ENCODE measurements at places on chromosomes 3 and 15.
A peak's percentile ranks its signal among the peaks of the same experiment; 100 is the strongest.

DNA sequence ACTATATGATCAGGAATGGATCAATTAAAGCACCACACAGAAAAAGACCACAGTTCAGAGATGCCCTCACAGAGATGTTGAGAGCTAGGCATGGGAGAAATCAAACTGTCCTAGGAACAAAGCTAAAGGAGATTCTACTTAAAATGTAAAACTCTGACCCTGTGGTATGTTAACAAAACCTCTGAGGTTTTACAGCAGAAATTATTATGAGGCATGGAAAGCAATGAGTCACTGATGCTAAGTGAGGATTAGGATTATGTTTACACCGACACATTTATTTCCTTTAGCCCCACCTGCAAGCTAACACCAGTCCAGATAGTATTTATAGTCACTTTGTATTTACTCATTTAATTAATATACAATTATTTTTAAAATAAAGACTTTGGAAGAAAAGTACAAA, 1242.2 kb downstream of the OTOL1 start:
- no peak for DNase-seq

GRCh38 chr15:82020625-82021394, 25.0 kb downstream of the MEX3B start:
- no peak for DNase-seq

GRCh38 chr15:95280711-95281110, 1049.3 kb downstream of the MCTP2 start:
- no peak for DNase-seq

GRCh38 chr15:68217341-68217740, 12.2 kb downstream of the CLN6 start:
- no peak for DNase-seq

DNA sequence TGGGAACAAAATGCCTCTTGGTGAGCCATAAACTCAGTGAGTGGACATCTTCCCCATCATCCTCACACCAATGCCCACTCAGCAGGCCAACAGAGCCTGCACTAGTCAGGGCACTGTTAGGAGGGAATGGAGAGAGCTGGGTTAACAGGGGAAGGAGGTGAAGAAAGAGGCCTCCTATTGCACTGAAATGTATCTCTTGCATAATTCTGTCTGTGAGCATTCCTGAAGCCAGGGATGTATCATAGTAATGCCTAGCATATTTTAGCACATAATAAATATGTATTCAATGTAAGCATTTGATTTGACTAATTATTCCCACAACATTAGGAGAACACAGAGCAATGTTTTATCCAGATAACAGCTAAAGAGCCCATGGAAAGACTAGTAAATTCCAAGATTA, 81.2 kb downstream of the ANO10 start:
- peak; percentile 9 for DNase-seq

DNA sequence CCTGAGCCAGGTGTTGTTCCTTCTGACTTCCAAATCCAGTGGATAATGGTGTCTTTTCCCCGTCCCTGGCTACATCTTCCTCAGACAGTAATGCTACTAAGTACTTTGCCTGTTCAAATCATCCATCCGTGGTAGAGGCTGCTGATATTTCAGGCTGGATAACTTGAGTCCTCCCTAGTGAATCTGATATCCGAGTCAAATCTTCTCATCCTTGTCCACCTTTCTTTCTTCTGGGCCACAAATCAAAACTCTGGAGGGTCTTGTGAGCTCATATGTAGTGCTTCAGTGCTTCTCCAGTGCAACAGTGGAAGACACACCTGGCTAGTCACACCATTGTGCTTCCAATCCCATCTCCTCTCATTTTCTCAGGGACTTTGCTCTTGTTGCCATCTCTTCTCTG, 11.2 kb downstream of the SH3GL3 start:
- no peak for DNase-seq

- DNase-seq = peak; percentile 59
Measured at GRCh38 chr3:141429371-141430035, 57.3 kb upstream of the RASA2 start.

DNA sequence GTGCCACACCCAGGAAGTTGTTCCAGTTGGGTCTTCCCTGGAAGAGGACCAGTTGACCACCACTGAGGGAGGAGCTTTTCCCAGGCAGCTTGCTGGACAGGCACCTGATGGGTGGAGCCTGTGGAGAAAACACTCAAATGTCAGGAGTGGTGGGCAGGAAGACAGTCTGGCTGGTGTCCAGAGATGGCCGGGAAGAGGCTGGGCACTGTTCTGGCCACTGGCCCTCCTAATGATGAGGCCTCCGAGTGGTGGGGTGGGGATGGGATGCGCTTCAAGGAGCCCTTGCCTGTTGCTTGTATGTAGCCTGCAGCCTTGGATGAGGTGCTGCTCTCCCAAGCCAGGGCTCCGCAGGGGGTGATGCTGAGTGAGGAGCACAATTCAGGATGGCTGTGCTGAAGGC, 12.3 kb downstream of the PLEKHO2 start:
- DNase-seq = no peak

DNA sequence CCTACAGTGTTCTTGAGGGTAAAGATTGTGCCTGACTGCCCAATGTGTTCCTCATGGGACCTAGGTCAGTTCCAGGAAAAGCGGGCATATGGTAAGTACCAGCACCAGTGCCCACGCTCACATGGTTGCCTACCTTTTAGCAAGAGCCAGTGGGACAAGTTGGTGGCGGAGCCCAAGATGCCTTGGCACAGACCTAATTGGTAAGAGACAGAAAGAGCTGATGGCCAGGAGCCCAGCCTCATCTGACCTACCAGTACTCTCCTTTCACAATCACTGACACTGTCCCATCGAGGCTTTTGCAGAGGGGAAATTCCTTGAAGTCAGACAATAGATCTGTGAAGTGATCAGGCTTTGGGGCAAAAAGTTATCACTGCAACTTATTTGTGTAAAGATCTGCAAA, 98.4 kb upstream of the BCL6 start:
- DNase-seq = no peak

- peak; percentile 71 for DNase-seq
Measured at GRCh38 chr15:51162865-51163762, 68.4 kb upstream of the TNFAIP8L3 start.

DNA sequence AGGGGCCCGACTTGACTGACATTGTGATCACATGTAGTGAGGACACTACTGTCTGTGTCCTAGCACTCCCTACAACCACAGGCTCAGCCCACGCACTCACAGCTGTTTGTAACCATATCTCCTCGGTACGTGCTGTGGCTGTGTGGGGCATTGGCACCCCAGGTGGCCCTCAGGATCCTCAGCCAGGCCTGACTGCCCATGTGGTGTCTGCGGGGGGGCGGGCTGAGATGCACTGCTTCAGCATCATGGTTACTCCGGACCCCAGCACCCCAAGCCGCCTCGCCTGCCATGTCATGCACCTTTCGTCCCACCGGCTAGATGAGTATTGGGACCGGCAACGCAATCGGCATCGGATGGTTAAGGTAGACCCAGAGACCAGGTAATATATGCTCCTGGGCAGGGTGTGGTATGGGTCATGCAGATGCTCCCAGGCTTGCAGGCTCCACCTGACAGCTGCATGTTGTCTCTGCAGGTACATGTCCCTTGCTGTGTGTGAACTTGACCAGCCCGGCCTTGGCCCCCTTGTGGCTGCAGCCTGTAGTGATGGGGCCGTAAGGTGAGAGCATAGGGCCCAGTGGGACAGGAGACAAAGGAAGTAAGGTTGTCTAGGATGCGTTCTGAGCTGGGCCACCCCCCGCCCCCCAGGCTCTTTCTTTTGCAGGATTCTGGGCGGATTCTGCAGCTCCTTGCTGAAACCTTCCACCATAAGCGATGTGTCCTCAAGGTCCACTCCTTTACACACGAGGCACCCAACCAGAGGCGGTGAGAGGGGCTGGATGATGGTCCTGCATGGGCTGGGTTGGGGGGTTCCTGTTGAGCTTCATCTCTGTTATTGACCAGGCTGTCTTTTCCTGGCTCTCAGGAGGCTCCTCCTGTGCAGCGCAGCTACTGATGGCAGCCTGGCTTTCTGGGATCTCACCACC, 4.4 kb downstream of the DALRD3 start:
- DNase-seq = no peak

DNA sequence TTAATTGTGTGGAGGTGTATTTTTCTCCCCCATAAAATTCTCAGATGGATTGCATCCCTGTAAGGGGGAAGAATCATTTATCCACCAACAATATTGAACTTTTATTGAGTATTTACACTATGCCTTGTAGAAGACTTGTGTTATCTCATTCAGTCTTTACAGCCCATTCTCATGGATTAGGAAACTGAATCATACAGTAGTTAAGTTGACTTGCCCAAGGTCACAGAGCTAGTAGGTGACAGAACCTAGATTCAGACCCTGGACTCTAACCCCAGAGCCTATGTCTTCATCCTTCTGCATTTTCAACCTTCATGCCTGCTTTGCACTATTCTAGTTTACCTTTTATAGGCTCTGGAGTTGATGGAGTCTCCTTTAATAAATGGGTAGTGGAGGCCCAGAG, 226.8 kb downstream of the LPP start:
- DNase-seq = no peak

GRCh38 chr3:50322386-50323091, at the start of gene HYAL2:
TSS of gene HYAL2 (minus strand) at chr3:50322745. CDS start at chr3:50320489, 2,256 bp downstream.
- DNase-seq = no peak
